ENCODE measurements at places on chromosomes 6 and 20.

GRCh38 chr6:18207438-18207837 is 52.2 kb downstream of the KDM1B start:
- DNase-seq, result no peak

- no peak for DNase-seq
Measured at GRCh38 chr6:45895569-45895968, 120.1 kb downstream of the CLIC5 start.

DNA sequence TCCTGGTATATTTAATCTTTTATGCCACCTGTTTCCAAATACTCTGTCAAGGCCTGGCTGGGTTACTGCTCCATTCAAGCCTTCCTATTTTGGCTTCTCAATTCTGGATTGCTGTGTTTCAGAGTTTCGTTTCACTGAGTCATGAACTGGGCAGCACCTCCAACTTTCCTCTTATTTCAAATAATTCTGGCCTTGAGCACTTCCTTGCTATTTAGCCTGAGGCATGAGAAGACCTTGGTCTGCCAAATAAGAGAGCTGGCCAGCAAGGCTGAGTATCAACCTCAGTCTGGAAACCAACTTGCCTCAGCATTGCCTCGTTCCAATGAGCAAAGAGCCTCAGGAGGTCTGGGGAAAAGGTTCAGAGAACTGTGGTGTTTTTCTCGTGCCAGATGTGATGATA is 66.6 kb downstream of the TNFAIP3 start:
- no peak for DNase-seq

GRCh38 chr6:113560376-113560775 is 296.8 kb upstream of the MARCKS start:
- no peak for DNase-seq

GRCh38 chr6:34565722-34566137 is 9.6 kb upstream of the SPDEF start:
- no peak for DNase-seq

- DNase-seq, result no peak
Measured at GRCh38 chr6:109687271-109687761, 3.7 kb downstream of the AK9 start.

GRCh38 chr6:83853178-83854000 is at the start of gene RIPPLY2:
Gene RIPPLY2, plus strand, starts transcription at chr6:83853360. Its CDS starts 57 bp downstream, at chr6:83853417.
- DNase-seq, result no peak

DNA sequence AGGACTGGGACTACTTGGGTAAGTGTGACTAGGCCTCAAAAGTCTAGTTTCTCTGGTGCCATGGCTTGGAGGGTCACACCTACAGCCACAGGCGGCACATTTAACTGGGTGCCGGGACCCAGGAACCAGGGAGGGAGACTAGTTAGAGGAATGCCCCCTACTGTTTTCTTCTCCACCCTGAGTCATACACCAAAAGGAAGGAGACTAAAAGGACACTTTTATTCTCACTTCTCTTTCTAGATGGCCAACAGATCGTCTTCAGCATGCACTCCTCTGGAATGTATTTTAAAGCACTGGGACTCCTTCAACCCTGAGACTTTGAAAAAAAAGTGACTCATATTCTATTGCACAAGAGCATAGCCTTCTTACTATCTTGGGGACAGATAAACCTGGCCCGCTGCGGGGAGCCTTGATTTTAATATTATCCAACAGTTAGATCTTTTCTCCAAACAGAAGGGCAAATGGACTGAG is 33.4 kb downstream of the PLN start:
- no peak for DNase-seq

GRCh38 chr6:135084001-135084915 is 29.6 kb upstream of the HBS1L start:
- DNase-seq, result no peak

DNA sequence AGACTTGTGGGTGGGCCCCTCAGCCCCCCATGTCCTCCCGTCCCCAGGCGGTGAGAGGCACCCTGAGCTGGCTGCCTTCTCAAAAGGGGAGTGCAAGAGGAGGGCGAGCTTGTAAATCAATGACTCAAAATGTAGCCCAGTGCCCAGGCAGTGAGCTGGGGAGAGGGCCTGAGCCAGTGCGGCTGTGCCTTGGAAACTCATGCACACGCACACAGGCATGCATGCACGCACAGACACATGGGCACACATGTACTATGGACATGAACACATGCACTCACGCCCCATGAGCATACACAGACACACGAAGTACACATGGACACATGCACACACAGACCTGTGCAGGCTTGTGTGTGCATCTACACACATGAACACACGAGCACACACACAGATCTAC is 133.5 kb downstream of the TAF4 start:
- no peak for DNase-seq

DNA sequence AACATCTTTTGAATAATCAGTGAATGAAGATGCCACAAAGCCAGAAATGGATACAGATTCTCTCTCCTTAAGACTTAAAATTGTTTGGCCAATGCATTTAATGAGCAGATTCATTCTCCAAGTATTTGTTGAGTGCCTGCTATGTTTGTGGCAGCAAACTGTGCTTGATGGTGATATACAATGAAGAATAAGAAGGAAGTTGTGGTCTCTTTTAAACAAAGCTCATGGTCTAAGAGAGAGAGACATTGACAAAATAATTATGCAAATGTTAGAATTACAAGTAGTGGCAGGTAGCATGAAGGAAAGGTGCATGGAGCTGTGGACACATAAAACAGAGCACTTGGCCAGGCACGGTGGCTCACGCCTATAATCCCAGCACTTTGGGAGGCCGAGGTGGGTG is 28.3 kb downstream of the NFATC2 start:
- no peak for DNase-seq

DNA sequence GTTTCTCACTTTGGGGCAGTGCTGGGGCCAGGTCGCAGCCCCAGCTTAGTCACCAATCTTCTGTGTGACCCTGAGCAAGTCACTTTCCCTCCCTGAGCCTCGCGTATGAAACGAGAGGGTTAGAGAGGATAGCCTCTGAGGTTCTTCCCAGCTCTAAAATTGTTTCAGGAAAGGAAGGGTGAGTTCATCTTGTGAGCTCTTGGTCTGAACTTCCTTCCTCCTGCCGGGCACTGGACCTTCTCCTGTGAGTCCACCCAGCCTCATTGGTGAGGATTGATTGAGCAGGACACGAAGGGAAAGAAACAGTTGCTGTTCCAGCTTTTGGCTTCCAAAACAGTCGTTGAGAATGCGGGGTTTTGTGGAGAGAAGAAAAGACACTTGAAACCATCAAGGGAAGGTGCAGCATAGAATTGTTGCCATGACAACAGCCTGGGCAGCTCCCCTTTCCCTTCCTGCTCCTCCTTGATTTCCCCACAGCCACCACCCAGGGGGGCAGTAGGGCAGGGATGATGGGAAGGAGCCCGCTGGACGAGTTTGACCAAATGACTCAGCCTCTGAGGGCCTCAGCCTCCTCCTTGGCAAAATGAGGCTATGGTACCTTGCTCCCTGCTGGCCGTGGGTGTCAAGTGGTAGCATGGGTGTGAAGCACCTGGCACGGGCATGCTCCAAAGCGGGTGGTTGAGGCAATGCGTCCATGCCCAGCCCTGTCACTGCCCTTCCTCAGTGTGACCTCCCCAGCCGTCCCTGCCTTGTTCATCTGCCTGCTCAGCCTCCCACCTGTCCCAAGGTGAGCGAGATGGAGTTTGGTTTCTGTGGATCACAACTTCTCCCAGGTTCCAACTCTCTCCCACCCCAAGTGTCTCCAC is 107.8 kb downstream of the CDC5L start:
- DNase-seq, result no peak

- no peak for DNase-seq
Measured at GRCh38 chr6:652865-653264, 4.0 kb downstream of the HUS1B start.

DNA sequence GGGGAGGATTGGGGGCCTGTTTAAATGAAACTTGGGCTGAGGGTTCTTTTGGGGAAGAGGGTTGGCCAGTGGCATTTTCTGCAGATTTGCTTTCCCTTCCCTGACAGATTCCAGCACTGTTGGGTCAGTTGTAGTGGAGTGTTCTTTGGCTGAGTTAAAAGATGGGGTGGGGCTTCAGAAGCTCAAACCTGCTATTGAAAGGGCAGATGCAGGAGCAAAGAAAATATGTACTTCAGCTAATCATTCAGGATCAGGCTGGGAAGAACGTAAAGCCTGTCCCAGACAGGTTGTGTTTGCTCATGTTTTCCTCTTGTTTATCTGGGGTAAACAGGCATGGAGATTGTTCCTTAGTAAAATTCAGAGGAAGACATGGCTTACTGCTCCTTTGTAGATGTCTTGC is 2.5 kb downstream of the SASH1 start:
- no peak for DNase-seq

GRCh38 chr20:62104791-62105345 is 17.4 kb upstream of the LSM14B start:
- no peak for DNase-seq

GRCh38 chr6:17884498-17885478 is 102.6 kb downstream of the KIF13A start:
- DNase-seq, result no peak

All from HuH-7.5 (cell line).